IMR-90 (cell line): ENCODE measurements at places on chromosomes 1 and 21. TPM values are rescaled to one million over a fixed set of nuclear protein-coding genes. Genes with fewer than 3 reads are reported as not detected.

Gene ADORA1
- total RNA-seq: under 0.01 and 0.36 TPM in 2 replicates

Gene TNFSF4
- 19.7 and 23.6 TPM in 2 replicates for total RNA-seq

- peak; percentile 72 for DNase-seq
Measured at GRCh38 chr1:97647776-97648175, 273.1 kb downstream of the DPYD start.

GRCh38 chr1:172354291-172355274 is 65.9 kb upstream of the C1orf105 start:
- DNase-seq: no peak

GRCh38 chr1:51643362-51643761 is 26.5 kb downstream of the OSBPL9 start:
- DNase-seq: no peak

Gene SHE
- total RNA-seq: not detected in 2 replicates

- DNase-seq: no peak
Measured at GRCh38 chr1:232810856-232811255, 5.6 kb downstream of the MAP10 start.

DNA sequence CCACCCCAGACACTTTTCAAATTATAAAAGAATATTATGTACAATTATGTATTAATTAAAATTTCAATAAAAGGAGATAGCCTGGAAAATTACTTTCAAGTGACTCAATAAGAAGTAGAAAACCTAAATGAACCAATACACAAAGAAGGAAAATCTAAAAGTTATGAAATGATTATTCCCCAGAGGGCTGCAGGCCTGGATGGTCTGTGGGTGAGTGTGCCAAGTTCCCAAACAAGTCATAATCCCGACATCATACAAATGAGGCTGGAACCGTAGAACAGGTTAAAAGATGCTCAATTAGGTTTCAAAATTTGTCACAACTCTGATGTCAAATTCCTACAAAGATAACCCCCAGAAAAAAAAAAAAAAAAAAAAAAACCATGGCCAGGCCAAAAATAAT is 12.7 kb downstream of the SPATC1L start:
- no peak for DNase-seq

GRCh38 chr1:59383963-59384362 is 87.1 kb downstream of the FGGY start:
- DNase-seq: no peak

DNA sequence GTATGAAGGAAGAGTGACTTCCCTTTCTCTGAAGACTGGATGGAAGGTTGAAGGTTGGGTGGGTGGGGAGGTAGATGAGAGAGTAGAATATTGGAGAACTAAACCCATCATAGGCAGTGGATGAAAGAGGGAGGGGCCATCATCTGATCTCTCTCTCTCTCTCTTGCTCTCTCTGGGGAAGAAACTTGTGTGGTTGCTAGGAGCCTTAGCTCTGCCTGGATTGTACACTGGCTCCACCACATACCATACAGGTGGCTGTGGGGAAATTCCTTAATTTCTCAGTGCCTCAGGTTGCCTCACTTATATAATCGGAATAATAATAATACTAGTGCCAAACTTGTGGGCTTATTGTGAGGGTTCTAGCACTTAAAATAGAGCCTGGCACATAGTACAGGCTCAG is 9.5 kb downstream of the XCL1 start:
- DNase-seq: no peak

- no peak for DNase-seq
Measured at GRCh38 chr1:116540088-116540487, 30.7 kb downstream of the CD58 start.

GRCh38 chr1:12544992-12545391 is 73.0 kb downstream of the DHRS3 start:
- no peak for DNase-seq

GRCh38 chr1:201724039-201724765 is 104.8 kb upstream of the IPO9 start:
- DNase-seq: no peak

DNA sequence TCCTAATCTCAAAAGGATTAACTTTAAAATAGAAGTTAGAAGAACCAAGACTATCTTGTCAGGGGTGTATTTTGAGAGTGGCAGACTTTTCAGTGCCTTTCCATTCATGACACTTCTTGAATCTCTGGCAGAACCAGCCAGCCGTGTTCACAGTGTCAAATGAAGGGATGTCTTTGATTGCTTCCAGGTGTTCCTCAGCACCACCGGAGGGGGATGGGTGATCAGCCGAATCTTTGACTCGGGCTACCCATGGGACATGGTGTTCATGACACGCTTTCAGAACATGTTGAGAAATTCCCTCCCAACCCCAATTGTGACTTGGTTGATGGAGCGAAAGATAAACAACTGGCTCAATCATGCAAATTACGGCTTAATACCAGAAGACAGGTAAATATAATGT is 32.3 kb downstream of the FMO1 start:
- DNase-seq: no peak

- DNase-seq: no peak
Measured at GRCh38 chr1:241157435-241157834, 199.6 kb downstream of the RGS7 start.

- DNase-seq: no peak
Measured at GRCh38 chr1:227952374-227953021, 4.8 kb upstream of the WNT9A start.

DNA sequence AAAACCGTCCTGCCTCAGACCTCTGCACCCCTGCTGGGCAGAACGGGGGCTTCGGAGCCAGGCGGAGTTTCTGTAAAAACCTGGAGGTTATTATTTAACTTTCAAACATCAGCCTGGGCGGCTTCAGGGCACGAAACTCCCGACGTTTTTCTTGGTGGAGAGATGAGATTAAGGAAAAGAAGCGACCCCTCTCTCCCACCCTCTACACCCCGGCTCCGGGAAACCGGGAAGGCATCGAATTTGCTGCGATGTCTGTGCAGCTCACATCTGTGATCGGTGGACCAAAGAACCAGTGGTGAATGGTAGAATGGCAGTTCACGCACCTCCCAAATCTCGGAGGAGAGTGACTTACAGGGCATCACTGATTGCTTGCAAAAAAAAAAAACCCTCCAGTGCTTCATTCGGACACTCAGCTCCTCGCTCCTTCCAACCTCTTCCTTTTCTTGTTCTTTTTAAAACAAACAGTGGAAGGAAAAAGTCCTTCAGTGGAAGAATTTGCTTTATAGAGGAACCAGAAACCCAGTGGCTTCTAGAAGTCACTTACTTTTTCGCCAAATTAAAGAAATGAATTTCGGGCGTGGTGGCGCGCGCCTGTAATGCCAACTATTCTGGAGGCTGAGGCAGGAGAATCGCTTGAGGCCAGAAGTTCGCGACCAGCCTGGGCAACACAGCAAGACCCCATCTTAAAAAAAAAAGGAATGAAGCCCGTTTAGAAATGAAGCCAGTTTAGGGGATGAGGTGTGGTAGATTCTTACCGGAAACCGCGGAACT is 884 bp downstream of the PHACTR4 start:
- DNase-seq: peak; percentile 48

DNA sequence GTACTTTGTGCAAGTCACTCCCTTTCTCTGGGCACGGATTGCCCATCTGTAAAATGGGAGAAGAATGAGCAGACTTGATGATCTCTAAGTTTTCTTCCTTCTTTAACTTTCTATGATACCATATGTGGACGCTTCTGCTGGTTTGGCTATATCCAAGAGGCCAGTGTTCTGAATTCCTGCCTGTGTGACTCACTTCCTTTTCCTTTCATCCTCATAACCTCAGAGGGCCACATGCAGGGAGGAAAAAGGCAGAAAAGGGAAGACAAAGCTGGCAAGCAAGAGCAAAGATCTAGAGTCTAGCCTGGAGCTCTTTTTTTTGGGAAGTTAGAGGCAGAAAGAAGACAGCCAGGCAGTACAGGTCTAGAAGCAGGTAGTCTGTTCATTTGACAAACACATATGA is 151.2 kb downstream of the OMA1 start:
- DNase-seq: peak; percentile 91

GRCh38 chr1:153253693-153254092 is 5.8 kb upstream of the LORICRIN start:
- no peak for DNase-seq
